ENCODE measurements at places on chromosomes 2 and 18.

DNA sequence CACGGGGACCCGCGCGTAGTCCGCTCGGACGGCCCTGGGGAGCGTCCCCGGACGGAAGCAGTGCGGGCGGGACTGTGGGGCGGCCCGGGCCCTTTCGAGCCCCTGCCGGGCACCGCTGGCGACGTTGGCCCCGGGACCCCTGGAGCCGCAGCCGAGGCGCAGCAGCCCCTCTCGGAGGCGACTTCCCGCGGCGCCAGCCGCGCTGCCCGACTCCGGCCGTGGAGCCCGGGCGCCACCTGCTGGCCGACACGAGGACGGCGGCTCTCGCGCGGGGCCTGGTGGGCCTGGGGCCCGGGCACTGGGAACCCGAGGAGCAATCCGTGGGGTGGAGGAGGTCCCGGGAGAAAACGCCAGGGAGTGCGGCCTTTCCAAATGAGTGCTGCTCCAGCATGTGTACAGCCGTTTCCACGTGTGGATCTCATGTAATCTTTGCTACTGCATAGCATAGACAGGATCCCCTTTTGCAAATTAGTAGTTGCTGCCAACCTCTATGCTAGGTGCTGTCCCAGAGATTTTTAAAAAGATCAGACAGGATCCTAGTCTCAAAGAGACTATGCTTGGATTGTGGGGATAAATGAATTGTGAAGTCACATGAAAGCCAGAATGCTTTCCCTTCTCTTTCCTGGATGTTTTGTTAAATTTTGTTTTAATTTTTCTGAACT lies 4.0 kb downstream of the ID2 start:
- DNase-seq = peak; percentile 76

- no peak for DNase-seq
Measured at GRCh38 chr2:40513201-40513600, 61.3 kb upstream of the SLC8A1 start.

DNA sequence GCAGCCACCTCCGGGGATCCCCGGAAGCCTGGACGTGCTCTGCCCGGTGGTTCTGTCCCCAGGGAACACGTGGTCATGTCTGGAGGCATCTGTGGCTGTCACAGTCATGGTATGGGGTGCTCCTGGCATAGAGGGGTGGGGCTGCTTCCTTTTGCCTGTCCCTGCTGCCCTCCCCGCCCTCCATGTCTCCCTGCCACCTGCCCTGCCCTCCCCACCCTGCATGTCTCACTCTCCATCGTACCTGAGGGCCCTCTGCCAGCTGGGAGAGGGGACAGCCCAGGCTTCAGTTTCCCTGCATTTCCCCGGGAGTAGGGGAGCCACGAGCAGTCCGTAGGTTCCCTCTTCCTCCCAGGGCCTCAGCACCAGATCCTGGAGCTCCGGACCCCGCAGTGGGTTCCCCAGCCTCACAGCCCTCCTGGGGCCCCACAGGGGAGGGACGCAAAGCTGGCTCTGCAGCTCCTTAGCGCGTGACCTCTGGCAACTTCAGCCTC lies 90.0 kb upstream of the CTDP1 start:
- DNase-seq = no peak

DNA sequence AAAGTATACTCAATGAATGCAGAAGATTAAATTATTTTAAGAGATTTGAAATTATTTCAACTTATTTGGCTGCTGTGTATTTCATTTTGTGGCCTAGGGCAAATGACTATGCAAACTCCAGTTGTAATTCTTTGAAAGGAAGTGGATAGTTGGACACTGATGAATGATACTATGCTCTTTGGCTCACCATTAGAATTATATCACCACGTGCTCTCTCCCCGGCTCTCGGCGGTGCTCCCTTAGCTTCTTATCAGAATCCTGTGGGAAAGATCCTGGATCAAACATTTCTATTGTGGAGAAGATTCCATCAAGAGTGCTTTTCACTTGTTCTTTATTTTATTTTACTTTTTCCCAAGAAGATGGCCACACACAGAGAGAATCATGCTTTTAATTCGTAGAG lies 55.2 kb downstream of the ADCYAP1 start:
- no peak for DNase-seq

- DNase-seq = no peak
Measured at GRCh38 chr2:37997629-37998028, 72.5 kb downstream of the RMDN2 start.

GRCh38 chr2:29480426-29480825 lies 365.2 kb downstream of the CLIP4 start:
- DNase-seq = no peak

DNA sequence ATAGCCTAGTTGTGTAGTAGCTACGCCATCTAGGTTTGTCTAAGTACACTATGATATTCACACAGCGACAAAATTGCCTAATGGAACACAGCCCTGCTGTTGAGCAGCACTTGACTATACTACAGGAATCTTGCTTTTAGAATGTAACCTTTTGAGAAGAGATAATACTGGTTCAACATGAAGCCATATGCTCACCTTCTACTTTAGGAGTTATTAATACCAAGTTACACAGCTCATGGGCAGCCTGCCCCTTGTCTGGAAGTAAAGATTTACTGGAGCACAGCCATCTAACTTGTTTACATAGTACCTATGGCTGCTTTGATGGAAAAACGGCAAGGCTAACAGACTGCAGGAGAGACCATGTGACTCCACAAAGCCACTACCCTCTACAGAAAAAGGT lies 174.8 kb downstream of the DYM start:
- no peak for DNase-seq

DNA sequence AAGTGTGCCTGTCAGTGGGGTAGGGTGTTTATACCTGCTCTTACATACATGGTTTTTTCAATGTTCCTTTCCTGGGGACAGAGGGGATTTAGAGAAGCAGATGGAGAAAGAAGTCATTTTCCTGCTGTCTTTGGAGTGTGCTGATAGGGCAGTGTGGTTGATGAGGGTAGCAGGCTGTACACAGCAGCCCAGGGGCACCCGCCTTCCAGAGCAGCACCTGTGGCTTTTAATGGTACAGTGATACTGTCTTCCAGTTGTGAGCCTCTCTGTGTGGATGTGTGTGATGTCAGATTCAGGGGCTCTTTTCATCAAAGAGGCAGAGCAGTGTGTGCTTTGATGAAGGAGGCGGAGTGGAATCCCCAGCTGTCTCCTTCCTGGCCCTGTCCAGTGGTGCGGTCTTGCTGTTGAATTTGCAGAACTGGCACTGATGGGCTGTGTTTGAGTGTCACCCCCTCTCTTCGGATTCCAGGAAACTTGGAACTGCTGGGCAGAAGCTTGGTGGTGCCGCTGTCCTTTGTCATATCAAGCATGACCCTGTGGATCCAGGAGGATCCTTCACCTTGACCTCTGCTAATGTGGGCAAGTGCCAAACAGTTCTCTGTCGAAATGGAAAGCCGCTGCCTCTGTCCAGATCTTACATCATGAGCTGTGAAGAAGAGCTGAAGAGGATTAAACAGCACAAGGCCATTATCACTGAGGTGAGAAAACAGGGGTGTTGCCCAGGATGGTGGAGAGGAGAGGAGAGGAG lies 259.8 kb downstream of the PHLPP1 start:
- DNase-seq = no peak

- DNase-seq = no peak
Measured at GRCh38 chr2:162308747-162309503, 9.6 kb downstream of the IFIH1 start.

- DNase-seq = no peak
Measured at GRCh38 chr2:70583091-70583490, 29.5 kb upstream of the TGFA start.

DNA sequence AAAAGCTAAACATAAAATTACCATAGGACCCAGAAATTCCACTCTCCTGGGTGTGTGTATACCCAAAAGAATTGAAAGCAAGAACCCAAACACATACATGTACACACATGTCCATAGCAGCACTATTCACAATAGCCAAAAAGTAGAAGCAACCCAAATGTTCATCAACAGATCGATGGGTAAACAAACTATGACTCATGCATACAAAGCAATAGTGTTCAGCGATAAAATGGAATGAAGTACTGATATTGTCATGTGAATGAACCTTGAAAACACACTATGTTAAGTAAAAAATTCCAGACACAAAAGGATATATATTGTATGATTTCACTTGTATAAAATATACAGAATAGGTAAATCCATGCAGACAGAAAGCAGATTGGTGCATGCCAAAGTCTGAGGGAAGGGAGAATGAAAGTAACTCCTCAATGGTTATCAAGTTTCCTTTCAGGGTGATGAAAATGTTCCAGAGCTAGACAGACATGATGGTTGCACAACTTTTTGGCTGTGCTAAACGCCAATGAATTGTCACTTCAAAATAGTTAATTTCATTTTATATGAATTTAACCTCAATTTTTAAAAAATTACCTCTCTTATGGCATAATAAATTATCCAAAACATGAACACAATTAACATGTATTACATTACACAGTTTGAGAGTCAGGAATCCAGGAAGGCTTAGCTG lies 35.5 kb downstream of the GKN2 start:
- no peak for DNase-seq

GRCh38 chr18:75124551-75124950 lies 84.4 kb downstream of the PTGR3 start:
- no peak for DNase-seq

DNA sequence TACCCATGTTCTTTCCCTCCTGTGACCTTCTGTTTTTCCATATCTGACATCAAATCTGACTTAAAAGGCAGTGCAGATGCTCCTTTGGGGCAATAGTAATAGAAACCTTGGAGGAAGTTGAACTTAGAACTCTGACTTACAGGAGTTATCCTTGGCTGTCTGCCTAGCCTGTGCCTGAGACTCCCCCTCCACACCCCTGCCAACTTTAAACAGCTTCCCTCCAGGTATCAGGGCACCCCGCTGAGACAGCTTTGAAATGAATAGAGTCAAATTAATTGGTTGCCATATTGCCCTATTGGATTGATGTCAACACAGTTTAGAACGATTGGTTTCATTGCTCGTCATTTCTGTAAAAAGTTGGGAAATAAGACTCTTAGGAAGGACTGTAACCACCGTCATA lies 322.0 kb downstream of the PRKCE start:
- DNase-seq = no peak

- DNase-seq = peak; percentile 69
Measured at GRCh38 chr18:77054288-77054605, 78.3 kb downstream of the MBP start.

- DNase-seq = no peak
Measured at GRCh38 chr2:58767828-58768714, 526.9 kb upstream of the FANCL start.

- no peak for DNase-seq
Measured at GRCh38 chr18:53625997-53626599, 598.4 kb downstream of the MBD2 start.

- no peak for DNase-seq
Measured at GRCh38 chr2:40450796-40451430, 977 bp downstream of the SLC8A1 start.

DNA sequence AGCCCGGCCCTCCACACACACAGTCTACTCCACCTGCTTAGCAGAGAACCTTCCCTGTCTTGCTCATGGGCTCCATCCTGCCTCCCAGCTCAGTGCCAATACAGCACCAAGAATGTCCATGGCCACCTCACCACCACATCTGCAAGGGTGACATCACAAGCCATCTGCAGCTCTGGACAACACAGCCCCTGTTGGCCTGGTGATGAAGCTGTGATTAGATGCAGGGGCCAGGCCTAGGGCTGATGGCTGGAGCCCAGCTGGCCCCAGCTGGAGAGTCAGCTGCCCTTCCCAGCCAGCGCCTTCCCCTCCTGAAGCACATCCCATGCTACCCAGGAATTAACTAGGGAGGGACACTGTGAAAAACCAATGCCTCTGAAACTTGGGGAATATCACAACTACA lies 91.1 kb downstream of the TTC32 start:
- no peak for DNase-seq

DNA sequence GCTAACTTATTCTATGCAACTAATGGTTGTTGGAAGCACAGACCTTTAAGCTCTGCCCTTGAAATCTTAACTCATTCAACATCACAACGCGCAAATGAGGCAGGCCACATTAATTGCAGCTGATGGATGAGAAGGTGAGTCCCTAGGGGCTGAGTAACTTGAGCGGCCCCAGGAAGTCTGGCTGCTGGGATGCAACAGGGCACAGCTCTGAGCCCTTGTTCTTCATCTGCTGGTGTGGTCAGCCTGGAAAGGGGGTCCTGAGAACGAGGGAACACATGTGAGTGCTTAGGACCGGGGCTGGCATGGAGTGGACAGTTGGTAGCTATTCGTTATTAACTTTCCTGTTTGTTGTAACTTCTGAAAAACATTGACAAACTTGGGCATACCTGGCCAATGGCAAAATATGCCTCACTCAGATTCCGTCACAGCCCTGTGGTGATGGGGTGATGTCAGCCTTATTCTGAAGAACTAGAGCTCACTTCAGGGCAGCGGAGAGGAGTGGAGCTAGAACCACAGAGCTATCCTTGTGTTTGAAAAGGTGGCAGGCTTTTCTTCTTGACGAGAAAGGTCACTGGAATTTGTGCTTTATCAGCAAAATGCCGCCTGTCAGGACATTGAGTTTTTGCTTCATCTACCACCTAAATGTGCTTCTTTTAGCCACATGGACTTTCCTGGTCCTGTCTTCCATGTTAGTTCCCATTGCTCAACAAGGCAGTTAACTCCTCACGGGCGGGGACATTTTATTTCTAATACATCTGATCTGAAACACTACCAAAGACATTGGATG lies 145.9 kb upstream of the FHL2 start:
- no peak for DNase-seq

GRCh38 chr18:59674903-59675270 lies 22.3 kb downstream of the CCBE1 start:
- DNase-seq = no peak

- DNase-seq = no peak
Measured at GRCh38 chr2:85790499-85791188, 36.9 kb downstream of the ATOH8 start.

DNA sequence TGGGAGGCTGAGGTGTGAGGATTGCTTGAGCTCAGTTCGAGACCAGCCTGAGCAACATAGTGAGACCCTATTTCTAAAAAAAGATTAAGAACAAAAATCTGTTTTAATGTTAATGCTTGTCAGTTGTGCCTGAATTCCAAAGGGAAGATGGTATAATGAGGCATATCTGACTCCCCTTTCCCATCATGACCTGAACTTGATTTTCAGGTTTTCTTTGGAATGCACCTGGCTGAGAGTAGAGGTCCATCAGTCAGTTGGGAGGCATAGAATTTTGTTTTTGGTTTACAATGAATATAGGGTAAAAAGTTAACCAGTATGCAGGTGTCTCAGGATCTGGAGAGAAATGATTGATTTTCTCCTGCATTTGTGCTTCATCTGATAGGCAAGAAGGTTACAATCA lies 20.4 kb downstream of the RPIA start:
- no peak for DNase-seq

- DNase-seq = no peak
Measured at GRCh38 chr2:25529034-25529433, 144.3 kb downstream of the DTNB start.

DNA sequence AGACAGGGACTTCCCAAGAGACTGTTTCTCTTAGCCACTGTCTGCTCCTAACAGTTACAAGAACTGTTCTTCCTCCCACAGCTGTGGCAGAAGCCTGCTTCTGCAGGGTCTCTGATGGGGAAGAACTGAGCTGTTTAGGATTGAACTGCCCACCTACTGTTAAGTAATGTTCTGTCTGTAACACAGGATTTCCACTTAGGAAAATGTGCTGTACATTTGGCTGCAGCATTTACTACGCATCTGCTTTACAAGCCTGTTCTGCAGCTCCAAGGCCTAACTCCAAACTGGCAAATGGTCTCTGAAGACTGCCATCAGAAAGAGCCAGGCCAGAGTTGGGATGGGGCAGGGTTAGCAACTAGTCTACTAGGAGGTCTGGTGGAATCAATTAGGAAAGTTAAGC lies 87.8 kb upstream of the UPP2 start:
- no peak for DNase-seq

GRCh38 chr2:205043285-205043684 lies 498.0 kb downstream of the PARD3B start:
- DNase-seq = no peak

GRCh38 chr2:119774026-119774425 lies 14.3 kb downstream of the PTPN4 start:
- DNase-seq = no peak

Measured in activated naive CD4-positive, alpha-beta T cell treated with anti-CD3 and anti-CD28 coated beads, Interleukin-2, amount 10 ng/mL, durations not matched to agents 7 days and 5 days (primary cell).